Activated CD8-positive, alpha-beta T cell treated with anti-CD3 and anti-CD28 coated beads for 36 hours (primary cell): ENCODE measurements at places on chromosomes 6 and 20. TPM values are rescaled to one million over a fixed set of nuclear protein-coding genes. Genes with fewer than 3 reads are reported as not detected.

HFE gene
- total RNA-seq = 0.25 TPM

TMEM244 gene
- not detected for total RNA-seq

AGER gene
- 15.5 TPM for total RNA-seq

PPP1R16B gene
- 81.4 TPM for total RNA-seq

LGSN gene
- not detected for total RNA-seq

DDAH2 gene
- total RNA-seq = 6.9 TPM

GRCh38 chr6:34021554-34022190 lies 124.2 kb downstream of the GRM4 start:
- DNase-seq = no peak

- DNase-seq = no peak
These were observed 164.8 kb upstream of the NT5E start for GRCh38 chr6:85285114-85285513.

DNA sequence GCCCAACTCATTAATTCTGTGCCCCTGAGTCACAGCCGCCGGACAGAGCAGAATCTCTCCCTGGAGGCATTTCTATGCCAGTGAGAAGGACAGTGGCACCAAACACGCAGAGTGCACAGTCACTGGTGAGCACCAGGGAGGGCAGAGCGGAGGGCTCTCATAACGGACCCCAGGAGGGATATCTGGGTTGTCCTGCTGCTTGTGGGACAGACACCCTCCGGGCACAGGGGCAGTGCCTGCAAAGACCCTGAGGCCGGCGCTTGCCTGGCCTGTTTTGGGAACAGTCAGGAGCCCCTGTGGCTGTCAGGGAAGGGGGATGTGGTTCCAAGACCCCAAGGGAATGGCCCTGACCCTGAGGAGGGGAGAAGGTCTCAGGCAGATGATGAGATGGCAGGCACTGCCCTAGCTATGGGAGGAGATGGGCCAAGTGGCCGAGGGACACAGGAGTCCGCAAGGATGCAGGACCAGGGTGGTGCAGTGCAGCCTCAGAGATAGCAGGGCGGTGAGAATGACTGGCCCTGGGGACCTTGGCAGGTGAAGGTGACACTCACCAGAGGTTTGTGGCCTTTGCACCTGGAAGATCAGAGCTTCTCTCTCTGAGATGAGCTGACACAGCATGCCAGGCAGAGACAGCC lies 270.8 kb downstream of the SMOC2 start:
- DNase-seq = no peak

GRCh38 chr6:118288355-118289124 lies 259.6 kb upstream of the PLN start:
- DNase-seq = no peak

DNA sequence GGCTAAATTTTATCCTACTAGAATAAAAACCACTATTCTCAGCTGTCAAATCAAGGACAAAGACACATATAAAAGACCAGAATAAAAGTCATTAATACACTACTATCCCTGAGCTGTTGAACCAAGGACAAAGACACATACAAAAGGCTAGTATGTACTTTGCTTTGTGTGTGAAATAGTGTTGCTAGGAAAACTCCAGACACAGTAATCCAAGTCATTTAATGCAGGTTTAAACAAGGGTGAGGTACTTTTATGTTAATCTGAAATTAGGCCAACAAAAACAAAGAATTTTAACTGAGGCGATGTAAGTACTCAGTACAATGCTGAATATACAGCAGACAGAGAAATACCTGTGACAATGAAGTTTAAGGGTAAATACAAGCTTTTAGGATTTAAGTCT lies 18.9 kb downstream of the GCLC start:
- no peak for DNase-seq

DNA sequence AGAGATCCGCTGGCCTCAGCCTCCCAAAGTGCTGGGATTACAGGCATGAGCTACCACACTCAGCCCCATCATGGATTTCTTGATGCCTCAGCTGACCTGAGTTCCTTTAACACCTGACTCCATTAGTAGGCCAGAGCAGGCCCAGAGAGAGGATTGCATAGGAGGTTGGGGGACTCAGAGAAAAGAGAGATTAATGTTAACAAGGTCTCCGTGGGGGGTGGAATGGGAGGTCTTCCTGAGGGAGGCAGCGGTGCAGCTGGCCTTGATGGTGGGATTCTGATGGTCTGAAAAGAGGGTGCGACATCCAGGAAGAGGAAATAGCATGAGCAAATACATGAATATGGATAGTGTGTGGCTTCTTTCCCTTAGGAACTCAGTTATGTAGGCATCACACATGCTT lies 9.9 kb downstream of the SGK2 start:
- no peak for DNase-seq

GRCh38 chr6:160041608-160042007 lies 72.7 kb downstream of the IGF2R start:
- no peak for DNase-seq

DNA sequence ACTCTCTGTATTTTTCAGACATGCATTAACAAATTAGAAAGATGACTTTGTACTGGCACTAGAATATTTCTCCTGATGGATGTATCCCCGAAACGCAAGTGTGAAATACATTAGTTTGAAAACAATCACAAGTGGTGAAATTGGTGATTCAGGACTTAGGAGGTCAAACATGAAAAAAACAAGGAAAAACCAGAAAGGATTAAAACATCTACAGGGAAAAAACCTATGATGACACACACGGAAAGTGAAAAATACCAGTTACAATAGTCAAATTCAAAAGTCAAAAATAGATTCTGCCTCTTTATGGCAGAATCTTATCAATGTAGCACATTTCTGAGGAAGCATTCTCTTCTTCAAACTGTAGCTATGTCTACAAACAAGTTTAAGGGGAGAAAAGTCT lies 129.0 kb upstream of the SGK1 start:
- DNase-seq = no peak

- DNase-seq = no peak
These were observed 4.9 kb upstream of the SRC start for GRCh38 chr20:37340998-37341397.
